NCI-H446 (cell line): ENCODE measurements at places on chromosomes 5 and 9.

- no peak for DNase-seq
Observed at GRCh38 chr9:21287280-21287679, 17.8 kb downstream of the IFNA5 start.

- DNase-seq, result no peak
Observed at GRCh38 chr9:137630679-137631078, 11.9 kb downstream of the EHMT1 start.

GRCh38 chr5:170662966-170663365 lies 120.6 kb upstream of the GABRP start:
- DNase-seq, result no peak

DNA sequence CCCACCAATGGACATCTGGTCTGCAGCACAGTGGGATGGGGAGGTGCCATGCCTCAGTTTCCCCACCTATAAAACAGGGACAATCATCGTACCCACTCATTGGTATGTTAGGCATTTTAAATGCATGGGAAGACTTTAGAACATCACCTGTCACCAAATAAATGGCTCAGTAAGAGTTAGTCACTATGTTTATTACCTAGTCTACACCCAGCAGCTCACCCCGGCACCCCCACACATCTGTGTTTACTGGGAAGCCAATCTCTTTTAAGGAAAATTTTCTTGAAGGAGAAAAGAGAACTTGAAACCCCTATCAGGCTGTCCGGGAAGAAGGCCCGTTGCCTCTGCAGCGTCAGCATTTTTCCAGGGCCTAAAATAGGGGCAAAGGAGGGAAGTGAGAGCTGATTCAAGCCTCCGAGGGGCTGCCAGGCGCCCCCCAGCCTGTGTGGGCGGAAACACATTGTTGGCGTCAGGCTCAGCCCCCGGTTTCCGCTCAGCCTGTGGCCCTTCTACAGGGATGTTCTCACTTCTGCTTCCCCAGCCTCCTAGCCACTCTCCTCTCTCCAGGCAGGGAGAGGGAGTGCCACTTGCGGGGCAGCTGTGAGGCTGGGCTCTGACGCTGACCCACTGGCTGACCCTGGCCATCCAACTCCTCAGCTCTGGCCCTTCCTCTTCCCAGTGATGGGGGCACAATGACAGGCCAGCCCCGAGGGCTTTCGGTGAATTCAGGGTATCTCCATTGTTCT lies 4.6 kb downstream of the CSF1R start:
- no peak for DNase-seq

DNA sequence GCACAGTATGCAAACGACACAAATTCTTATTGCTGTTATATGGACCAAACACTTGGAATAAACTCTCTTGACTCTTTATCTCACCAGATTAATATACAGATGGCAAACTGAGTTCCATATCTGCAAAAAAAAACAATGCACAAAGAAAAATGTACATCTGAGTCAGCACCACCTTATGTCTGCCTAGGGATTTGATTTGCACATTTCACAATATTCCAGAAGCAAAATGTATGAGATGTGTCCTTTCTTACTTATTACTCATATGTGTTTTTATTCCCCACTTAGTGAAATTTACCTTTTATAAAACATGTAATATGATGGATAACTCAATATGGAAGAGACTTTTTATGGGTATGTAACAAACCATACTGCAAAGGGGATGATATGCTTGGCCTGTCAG lies 236.9 kb downstream of the GLIS3 start:
- DNase-seq, result no peak

DNA sequence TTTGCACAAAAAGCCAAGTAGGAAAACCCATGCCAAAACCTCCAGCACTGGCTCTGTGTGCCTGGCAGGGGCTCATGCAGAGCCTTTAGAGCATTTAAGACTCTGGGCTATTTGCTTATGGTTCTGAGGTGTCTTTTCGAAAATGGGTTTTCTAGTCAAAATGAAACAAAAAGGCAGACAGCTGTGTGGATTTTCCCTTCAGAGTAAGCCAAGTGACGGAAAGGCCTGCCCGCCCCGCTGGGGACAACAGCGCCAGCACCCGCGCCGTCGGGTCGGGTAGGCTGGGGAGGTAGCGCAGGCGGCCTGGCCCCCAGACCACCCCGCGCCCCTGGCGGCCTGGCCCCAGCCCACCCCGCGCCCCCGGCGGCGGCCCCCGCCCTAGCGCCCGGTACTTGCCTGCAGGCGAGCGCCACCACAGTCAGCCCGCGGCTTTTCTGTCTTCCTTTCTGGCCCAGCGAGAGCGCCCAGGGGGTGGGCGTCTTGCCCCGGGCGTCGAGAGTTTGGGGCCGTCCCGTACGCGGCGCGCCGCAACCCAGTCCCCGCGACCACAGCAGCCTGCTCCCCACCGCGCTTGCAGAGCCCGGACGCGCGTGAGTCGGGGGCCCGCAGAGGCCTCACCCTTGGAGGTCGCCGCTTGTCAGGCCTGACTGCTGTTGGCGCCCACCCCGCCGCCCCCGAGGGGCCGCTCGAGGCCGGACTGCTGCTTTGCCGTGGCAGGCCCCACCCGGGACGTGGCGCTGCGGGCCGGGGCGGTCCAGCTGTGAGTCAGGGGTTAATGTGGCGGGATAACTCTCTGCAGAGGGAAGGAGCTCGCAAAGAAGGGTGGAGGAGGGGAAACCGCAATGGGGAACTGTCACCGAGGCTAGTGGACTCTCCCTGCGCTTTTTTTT lies at the start of gene TICAM2:
TSS of gene TICAM2 (minus strand) at position 779 of the 890 bp plus-strand sequence. CDS start 21,223 bp downstream, outside the sequence.
- DNase-seq, result peak; percentile 80

- no peak for DNase-seq
Observed at GRCh38 chr9:93562157-93562556, 14.2 kb upstream of the PHF2 start.

DNA sequence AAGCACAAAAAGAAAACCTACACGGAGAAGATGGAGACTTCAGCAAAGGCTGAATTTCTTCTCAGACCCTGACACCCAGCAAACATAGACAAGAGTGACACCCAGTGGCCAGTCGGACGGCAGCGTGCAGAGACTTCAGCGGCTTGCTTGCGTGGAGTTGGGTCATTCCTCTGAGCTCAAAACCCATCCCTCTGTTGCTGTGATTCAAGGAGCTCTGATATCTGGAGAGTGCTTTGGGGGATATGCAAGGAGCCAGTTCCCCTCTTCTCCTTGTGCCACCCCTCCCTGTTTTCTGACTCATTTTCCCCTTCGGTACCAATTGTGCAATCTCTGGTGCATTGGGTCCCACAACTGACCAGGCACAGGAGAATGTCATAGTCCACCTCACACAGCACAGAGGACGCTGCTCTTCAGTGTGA lies 27.5 kb downstream of the SH3TC2 start:
- peak; percentile 73 for DNase-seq

DNA sequence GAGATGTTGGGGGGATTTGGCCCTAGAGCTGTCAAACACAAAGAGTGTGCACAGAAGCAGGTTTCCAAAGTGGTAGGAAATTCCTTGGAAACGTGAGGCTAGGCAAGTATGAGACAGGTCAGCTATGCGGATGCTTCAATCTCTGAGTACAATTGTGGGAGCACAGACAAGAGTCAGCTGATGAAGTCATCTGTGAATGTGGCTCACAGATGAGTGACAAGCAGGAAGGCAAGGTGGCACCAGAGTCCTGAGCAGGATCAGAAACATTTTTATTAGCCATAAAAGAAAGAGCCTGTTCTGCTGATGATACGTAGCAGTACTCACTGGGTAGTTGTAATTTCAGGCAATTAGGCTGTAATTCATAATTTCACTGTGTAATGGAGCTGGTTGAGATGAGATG lies 117.0 kb downstream of the DCP2 start:
- no peak for DNase-seq

GRCh38 chr5:38979535-38979934 lies 94.7 kb downstream of the RICTOR start:
- DNase-seq, result no peak

DNA sequence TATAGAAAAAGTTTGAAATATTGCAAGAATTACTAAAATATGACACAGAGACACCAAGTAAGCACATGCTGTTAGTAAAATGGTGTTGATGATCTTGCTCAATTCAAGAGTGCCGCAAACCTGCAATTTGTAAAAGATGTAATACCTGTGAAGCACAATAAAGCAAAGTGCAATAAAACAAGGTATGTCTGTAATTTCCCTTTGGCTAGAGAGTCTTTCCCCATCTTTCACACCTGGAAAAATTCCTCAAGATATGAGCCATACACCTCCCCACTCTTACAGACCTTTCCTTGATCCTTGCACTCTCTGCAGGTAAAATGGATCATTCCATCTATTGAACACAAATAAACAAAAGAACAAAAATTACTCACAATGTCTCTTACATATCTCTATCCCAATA lies 597.8 kb downstream of the EFNA5 start:
- DNase-seq, result no peak

GRCh38 chr5:124743602-124744169 lies 2.8 kb downstream of the ZNF608 start:
- DNase-seq, result no peak

- no peak for DNase-seq
Observed at GRCh38 chr9:31032206-31032605, 1352.2 kb upstream of the ACO1 start.

DNA sequence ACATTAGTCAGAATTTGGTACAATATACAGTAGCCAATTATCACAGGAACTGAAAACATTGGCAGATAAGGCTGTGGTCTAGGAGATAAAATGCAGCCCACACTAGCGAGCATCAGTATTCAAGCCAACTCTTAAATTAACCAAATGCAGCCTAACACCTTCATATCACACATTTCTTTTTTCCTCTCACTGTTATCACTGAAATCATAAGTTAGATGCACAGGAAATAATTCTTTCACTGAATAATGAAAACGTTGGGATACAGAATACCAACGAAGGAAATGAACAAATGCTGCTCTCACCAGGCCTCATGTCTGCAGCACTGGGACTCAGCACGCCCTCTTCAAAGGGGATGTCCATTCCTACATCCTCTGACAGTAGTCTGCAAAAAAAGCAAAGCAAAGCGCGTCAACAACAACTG lies 109.1 kb upstream of the PCA3 start:
- no peak for DNase-seq

DNA sequence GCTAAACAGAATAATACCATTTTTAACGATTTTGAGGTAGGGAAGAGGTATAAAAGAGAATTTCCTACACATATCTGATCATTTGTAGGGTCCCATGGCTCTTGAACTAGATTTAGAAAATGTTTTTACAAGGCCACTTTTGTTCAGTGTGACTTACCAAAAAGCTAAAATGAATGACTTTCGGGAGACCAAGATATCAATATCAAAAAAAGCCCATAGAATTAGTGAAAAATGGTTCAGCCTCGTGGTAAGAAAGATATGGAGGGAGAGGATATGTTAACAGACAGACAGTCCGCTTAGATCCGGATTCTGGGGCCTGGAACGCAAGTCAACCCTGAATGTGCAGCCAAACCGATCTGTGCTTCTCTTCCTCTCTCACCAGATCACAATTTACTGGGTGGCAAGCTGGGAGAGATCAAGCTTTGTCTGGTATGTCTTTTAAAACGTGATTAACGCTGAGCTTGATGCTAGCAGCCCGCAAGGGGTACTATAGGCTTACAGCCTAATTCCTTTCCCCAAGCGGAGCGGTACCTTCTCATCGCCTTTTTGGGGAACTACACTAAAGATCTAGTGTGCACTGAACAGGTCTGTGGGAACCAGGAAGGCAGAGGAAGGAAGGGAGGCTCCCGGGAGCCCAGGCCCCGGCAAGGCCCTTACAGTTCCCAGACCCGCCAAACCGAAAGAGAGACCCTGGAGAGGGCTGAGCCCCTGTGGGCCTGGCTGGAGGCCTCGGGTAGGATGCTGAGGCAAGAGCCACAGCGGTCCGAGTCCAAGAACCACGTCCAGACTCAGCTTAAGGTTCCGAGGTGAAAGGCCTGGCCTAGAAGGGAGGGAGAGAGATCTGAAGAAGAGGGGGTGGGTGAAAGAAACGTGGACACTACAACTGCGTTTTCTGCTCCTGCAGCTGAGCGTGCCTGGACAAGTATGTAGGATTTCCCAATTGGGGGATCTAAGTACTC lies 2.9 kb downstream of the NR2F1-AS1 start:
- DNase-seq, result no peak

GRCh38 chr5:143932584-143932983 lies 120.6 kb downstream of the HMHB1 start:
- DNase-seq, result no peak

- peak; percentile 91 for DNase-seq
Observed at GRCh38 chr5:72452515-72453245, 54.5 kb downstream of the ZNF366 start.

DNA sequence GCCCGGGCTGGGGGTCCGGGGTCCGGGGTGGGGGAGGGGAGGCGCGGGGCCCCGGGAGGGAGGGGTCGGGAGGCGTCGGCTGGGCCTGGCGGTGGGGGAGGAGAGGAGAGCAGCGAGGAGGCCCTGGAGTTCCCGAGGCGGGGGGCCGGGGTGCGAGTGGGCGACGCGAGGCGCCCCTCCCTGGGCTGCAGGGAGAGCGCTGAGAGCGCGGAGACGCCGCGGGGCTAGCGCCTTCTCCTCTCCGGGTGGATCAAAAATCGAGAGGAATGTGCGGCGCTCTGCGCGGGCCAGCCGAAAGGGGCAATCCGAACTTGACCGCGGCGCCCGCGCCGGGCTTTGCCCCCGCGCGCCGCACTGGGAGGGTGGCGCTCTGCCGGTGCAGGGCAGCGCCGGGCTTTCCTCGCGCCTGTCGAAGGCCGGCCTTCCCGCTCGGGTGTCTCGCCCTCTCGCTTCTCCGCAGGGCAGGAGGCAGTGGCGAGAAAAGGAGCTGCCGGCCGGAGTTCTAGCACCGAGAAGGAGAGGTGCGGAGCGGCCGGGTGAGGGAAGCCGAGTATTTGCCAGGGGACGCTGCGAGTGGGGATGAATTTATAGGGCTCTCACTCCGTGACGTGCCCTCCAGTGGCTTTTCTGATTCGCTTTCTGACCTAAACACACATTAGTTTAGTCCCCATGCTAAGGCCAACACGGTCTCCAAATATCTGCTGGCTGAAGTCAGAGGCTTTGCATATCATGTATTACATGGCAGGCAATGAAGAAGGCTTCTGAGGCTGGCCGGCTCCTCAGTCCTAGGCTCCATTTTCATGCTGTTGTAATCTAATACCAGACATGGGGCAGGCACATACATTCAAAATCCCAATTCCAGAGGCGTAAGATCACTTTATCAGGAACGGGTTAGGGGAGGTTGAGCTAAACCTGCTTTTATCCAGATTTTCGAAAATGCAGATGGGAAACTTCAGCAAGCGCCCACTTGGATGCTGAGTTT lies 503 bp upstream of the GDNF start:
- DNase-seq, result no peak

GRCh38 chr5:5291357-5291756 lies 131.1 kb upstream of the ICE1 start:
- DNase-seq, result no peak

DNA sequence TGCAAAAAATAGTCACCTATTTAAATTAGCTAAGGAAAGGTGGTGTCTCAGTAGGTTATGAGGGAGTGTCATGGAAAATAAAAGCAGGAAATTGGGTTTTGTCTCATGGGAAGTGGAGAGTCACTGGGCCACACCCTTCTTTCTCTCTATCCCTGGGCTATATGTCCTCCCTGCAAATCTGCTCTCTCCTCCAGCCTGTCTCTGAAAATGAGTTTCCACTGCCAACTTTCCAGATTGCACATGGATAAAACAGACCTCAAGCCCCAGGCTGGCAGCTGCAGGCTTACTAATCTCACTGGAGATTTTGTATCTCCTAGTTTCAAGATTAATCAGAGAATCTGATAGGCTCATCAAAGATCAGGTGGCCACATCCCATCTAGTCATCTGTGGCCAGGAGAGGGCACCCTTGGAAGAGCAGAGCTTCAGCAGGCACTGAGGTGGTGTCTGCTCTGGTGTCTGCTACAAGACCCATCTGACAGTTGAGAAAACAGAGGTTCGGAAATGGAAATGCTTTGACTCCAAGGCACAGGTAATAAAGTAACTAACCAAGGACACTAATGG lies 178.9 kb downstream of the MSX2 start:
- DNase-seq, result no peak
